NCI-H524 (cell line): ENCODE measurements at places on chromosomes 1 and 21.

GRCh38 chr1:10915594-10915993 lies 96.9 kb upstream of the TARDBP start:
- no peak for DNase-seq

- DNase-seq: no peak
Measured at GRCh38 chr1:239587066-239587465, 200.7 kb downstream of the CHRM3 start.

- DNase-seq: no peak
Measured at GRCh38 chr1:243488459-243489157, 232.8 kb downstream of the SDCCAG8 start.

- no peak for DNase-seq
Measured at GRCh38 chr1:9230869-9231533, 3.6 kb upstream of the H6PD start.

DNA sequence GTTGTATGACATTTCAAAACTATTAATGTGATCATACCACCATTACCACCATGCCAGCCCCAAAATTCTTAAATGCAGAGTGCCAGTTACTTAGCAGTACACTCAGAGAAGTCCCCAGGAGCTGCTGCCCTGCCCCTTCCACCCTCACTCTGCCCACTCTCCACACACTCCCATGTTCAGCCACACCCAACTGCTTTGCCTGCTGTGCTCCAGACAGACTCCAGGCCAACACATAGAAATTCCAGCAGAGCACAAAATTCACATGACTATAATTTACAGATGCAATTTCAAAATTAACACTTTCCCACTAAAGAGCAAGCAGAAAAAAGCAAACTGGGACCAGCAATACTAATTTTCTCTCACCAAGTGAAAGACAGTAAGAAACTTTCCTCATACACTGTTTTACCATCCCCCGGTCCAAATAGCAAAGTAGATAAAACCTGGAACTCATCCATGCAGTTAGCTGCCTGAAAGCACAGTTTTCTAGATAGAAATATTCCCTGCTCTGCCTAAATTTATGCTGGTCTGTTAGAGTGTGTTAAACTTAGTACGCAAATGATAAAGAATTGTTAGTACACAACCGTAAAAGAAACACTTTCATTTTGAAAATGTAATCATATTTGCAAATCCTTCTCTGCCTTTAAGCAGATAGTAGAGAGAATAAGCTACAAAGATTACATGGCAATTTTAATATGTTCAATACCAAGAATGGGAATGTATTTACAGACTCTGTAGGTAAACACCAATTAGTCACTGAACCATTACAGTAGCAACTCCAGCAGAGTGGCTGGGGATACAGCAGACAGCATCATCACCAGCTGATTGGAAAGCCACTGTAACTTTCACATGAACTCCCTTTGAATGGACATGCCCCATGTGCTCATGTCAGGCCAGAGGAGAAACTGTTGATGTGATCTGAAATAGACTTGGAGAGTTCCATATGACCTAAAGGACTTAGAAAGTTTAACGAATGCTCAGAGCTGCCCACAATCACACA lies 176.5 kb downstream of the VAV3 start:
- no peak for DNase-seq

GRCh38 chr1:88549536-88549935 lies 134.5 kb upstream of the PKN2 start:
- DNase-seq: no peak

GRCh38 chr1:36199934-36200741 lies 24.1 kb upstream of the THRAP3 start:
- no peak for DNase-seq

GRCh38 chr1:232547938-232548484 lies 81.9 kb downstream of the SIPA1L2 start:
- DNase-seq: peak; percentile 67

GRCh38 chr1:55060133-55060999 lies 21.0 kb downstream of the PCSK9 start:
- no peak for DNase-seq
